Stimulated activated CD8-positive, alpha-beta memory T cell treated with anti-CD3 and anti-CD28 coated beads, Interleukin-7, amount 100 ng/mL, for 4 hours (primary cell): ENCODE measurements at places on chromosomes 1 and 21.

- DNase-seq, result no peak
These were observed 45.3 kb downstream of the URB2 start for GRCh38 chr1:229671310-229671709.

DNA sequence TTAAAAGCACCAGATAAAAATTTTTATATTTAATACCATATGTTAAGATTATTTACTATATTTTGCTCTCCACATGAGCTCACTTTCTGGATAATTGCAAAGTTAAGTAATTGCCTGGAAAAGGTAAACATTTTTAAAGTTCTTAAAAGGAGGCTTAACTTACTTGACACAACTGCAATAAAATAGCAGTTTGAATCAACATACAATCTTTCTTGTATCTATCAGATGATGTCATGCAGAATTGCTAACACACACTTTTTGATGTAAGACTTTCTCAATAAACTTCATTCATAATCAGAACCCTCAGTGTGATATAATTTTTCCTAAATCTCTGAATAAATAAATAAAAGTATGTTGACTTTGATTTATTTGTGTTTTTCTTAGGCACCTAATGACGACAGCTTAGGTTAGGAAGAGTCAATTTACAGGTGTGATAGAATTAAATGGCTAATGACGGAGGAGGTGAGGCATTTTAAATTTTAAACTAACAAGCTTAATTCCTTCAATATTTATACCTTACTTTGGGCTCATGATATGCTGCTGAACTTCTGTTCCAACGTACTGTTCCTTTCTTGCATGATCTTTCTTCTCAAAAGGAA, 99.5 kb downstream of the LYPLAL1 start:
- DNase-seq, result no peak

GRCh38 chr1:216140730-216141524, 282.3 kb downstream of the USH2A start:
- no peak for DNase-seq

DNA sequence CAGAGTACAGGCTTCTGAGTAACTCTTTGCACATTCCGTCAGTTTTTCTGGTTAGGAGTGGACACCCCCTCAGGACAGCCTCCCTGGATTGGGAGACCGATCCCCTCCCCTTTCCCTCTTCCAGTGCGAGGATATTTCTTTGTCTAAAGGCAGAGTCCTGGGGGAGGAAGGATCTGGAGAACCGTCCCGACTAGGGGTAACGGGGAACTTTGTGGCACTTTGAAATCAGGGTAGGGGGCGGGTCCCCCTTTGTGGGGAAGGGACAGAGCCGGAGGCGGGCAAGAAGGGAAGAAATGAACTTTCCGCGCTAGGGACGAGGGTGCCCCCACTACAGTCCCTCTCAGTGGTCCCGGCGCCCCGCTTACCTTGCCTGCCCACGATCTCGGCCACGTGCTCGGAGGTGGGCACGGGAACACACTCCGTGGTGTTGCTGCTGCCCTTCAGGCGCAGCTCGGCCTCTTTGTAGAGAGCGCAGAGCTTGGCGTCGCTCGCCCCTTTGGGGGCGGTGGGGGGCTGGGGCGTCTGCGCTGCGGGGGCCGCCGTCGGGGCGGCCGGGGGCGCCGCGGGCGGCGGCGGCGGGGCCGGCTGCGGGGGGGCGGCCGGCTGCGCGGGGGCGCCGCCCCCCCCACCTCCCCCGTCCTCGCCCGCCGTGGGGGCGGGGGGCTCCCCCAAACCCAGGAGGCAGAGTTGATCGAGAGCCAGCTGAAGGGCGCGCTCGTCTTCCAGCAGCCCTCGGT, 917 bp downstream of the MEX3A start:
- DNase-seq, result no peak

DNA sequence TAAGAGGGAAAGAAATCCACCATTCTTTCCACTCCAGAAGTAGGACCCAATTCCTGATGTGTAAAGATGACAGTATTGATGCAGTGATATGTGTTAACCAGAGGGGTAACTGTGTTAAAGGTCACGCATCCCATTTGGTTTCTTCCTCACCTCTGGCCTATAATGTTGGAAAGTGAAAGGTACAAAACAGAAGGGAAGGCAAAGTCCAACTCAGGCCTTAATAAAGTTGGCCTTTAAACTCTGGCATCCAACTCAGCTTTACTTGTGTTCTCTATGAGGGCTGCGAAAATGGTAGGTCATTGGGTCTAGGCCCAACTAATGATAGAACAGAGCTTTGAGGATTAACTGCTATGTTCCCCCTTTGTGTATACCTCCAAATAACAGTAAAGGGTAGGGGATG, 17.9 kb downstream of the CYP2J2 start:
- no peak for DNase-seq

DNA sequence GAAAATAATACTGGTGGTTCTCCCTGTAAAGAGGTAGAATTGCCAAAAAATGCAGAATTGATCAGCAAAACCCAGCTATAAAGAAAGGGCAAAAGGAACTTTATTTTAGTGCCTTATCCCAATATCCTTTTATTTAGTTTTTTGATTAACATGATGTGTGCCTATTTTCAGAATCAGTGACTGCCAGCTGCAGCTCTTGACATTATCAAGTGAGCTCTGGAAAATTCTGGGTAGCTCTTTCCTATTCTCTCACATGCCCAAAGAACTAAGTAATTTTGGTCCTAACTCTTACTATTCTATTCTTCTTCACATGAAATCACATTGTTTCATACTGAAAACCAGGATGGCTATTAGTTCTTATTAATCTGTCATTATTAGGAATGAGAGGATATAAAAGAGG, 22.1 kb downstream of the WNT2B start:
- no peak for DNase-seq

DNA sequence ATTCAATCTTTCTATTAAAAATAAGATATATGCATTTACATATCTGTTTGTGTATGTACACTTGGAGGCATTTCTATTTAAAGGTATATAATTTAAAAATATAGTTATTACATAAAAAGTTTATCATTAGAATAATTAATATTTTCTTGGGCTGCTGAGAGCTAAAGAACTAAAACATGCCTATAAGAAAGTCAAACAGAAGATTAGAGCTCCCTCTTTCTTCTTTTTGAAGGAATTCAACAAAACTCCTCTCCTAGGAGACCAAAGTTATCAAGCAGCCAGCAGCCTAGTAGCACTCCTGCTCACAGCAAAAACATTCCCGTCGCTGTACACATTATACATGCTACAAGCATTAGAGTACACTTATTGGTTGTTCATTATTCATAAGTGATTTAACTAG, 216.4 kb downstream of the VAV3 start:
- DNase-seq, result no peak

DNA sequence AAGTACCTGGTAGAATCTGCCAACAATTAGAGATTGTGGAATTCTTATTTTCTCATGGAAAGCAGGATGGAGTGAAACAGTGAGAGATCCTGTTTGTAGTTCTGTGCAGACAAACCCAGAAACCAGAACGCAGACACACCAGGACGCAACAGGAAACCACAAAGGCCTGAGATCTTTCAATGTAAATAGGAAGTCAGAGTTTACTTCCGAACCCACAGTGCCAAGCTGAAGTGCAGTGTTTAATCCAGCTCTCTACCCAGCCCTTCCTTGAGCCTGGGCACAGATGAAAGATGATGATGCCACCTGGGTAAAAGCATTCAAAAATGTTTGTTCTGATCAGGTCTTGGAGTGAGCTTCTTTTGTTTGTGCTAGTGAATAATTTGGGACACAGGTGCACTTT, 244.2 kb upstream of the HOOK1 start:
- DNase-seq, result peak; percentile 3

- DNase-seq, result no peak
These were observed 130.5 kb downstream of the PPIAL4G start for GRCh38 chr1:148352470-148353053.

DNA sequence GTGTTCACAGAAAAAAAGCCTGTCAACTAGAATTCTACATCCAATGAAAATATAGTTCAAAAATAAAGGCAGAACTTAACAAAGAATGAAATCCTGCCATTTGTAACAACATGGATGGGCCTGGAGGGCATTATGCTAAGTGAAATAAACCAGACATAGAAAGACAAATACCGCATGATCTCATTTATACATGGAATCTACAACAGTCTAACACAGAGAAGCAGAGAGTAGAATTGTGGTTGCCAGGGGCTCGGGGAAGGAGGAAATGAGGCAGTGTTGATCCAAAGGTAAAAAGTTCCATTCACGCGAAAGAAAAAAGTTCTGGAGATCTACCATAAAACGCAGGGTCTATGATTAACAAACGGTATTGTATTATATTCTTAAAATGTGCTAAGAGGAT, 282.6 kb downstream of the MRPL39 start:
- no peak for DNase-seq

DNA sequence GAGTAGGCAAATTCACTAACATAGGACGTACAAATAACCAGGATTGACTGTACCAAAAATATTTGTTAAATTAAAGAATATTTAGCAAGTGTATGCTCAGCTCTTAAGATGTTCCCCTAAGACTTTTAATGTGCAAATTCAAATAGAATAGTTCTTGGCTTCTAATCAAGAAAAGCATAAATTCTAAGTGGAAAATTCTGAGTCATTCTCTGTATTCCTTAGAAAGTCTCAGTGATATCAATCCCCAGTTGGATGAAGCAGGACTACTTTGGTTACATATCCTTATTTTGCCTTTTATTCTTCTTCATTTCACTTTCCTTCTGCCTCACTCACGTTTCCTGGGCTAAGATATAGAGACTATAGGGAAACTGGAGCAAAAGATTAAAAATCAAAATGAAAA, 130.2 kb downstream of the IFI44 start:
- DNase-seq, result no peak

GRCh38 chr1:64624218-64624713, 120.6 kb upstream of the RAVER2 start:
- no peak for DNase-seq

DNA sequence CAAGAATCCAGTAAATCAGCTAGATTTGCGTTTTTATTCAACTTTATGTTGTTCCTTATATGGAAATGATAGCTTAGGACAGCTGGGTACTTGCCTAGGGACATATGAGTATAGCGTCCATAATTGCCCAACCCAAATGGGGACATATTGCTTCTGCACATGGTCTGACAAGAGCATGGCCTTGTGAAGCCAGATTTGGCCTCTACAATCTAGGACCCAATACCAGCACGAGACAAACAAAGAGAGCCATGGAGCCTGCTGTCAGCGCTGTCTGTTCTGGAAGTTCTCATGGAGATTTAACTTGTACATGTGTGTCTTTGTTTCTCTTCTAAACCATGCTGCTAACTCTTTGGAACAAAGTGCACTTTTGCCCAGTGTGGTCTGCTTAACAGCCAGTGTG, 240.0 kb upstream of the CAMK1G start:
- no peak for DNase-seq

DNA sequence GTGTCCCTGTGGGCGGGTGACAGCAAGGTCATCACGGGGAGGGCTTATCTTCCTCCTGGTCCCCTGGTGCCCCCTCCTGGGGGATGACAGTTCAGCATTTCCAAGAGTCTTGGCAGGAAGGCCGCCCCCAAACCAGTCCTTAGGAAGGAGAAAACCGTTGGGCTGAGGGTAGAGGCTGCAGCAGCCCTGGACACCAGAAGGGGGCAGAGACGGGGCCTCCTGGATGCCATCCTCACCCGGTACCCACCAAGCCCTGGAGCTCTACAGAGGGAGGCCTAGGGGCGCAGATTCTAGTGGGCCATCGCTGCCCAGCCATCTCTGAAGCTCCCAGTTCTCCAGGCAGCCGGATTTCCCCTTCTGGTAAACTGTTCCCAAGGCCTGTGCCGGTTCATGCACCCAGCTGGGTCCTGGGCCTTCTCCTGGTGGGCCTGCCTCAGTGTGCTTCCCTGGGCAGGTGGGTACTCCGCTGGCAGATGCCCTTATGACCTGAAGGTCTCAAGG, 14.8 kb upstream of the ZNF669 start:
- no peak for DNase-seq

- DNase-seq, result no peak
These were observed 11.2 kb upstream of the RAP1GAP start for GRCh38 chr1:21680381-21680780.
